ENCODE measurements at places on chromosomes 4 and X. TPM values are rescaled to one million over a fixed set of nuclear protein-coding genes. Genes with fewer than 3 reads are reported as not detected.

The VSIG4 gene
- total RNA-seq = 57.0 TPM

- no peaks in the 10 kb centered on the region for H3K4me1 ChIP-seq
- no peak overlapping the region for H3K27ac ChIP-seq
- no peaks in the 10 kb centered on the region for H3K36me3 ChIP-seq
- no peak for DNase-seq
- no peak overlapping the region for H3K4me3 ChIP-seq
- no peaks in the 10 kb centered on the region for H3K27me3 ChIP-seq
Measured at GRCh38 chrX:93637591-93637990, 35.8 kb downstream of the NAP1L3 start.

DNA sequence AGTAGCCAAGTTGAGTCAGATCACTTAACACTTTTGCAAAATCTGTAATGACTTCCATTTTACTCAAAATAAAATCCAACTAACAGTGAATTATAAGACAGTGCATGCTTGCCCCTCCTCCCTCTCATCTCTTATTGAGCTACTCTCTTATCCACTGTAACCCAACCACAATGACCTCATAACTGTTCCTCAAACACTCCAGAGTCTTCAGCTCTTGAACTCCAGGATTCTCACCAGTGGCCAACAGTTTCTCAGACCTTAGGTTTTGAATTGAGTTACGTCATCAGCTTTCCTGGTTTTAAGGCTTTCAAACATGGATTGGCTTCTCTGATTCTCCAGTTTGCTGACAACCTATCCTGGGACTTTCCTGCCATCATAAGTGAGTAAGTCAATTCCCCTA lies 938.3 kb downstream of the RAB28 start:
- DNase-seq = no peak
- H3K4me1 ChIP-seq = no peaks in the 10 kb centered on the region
- H3K36me3 ChIP-seq = no peaks in the 10 kb centered on the region
- no peaks in the 10 kb centered on the region for H3K27me3 ChIP-seq
- no peak overlapping the region for H3K27ac ChIP-seq
- H3K4me3 ChIP-seq = no peak overlapping the region

The RPL36A gene
- total RNA-seq = 514 TPM
